ENCODE measurements at places on chromosomes 2 and 18.

- H3K36me3 ChIP-seq, result no peaks in the 10 kb centered on the region
- H3K4me3 ChIP-seq, result no peak overlapping the region
Observed at GRCh38 chr2:105114551-105114950, 76.7 kb downstream of the MRPS9 start.

- H3K36me3 ChIP-seq, result no peaks in the 10 kb centered on the region
- peak; percentile 85 for DNase-seq
- H3K27ac ChIP-seq, result no peak overlapping the region
- peaks cover 5% of the 10 kb centered on the region for H3K4me1 ChIP-seq
- H3K27me3 ChIP-seq, result peaks cover 44% of the 10 kb centered on the region
Observed at GRCh38 chr2:170713543-170714380, 1.4 kb upstream of the SP5 start.

- no peak overlapping the region for H3K27ac ChIP-seq
- DNase-seq, result no peak
- no peak overlapping the region for H3K4me3 ChIP-seq
- no peaks in the 10 kb centered on the region for H3K27me3 ChIP-seq
- no peaks in the 10 kb centered on the region for H3K36me3 ChIP-seq
Observed at GRCh38 chr2:42917425-42917927, 125.1 kb upstream of the HAAO start.

GRCh38 chr2:200305797-200306195, 697 bp upstream of the SPATS2L start:
- no peaks in the 10 kb centered on the region for H3K36me3 ChIP-seq
- no peak overlapping the region for H3K27ac ChIP-seq
- DNase-seq, result peak; percentile 77
- peaks cover 4% of the 10 kb centered on the region for H3K4me1 ChIP-seq
- no peaks in the 10 kb centered on the region for H3K27me3 ChIP-seq
- H3K4me3 ChIP-seq, result peak overlapping the region; percentile 86

- no peaks in the 10 kb centered on the region for H3K4me1 ChIP-seq
- no peak overlapping the region for H3K27ac ChIP-seq
- no peak overlapping the region for H3K4me3 ChIP-seq
- no peak for DNase-seq
Observed at GRCh38 chr2:237295889-237296480, 118.0 kb downstream of the COL6A3 start.

GRCh38 chr2:147512206-147512605, 332.6 kb upstream of the ACVR2A start:
- DNase-seq, result no peak
- H3K4me1 ChIP-seq, result peaks cover 10% of the 10 kb centered on the region
- H3K27me3 ChIP-seq, result no peaks in the 10 kb centered on the region
- peak overlapping the region; percentile 82 for H3K27ac ChIP-seq
- H3K4me3 ChIP-seq, result no peak overlapping the region

GRCh38 chr2:224869601-224870233, 153.6 kb upstream of the CCDC195 start:
- DNase-seq, result no peak
- no peaks in the 10 kb centered on the region for H3K27me3 ChIP-seq
- no peak overlapping the region for H3K27ac ChIP-seq
- no peaks in the 10 kb centered on the region for H3K36me3 ChIP-seq
- H3K4me3 ChIP-seq, result no peak overlapping the region

- no peaks in the 10 kb centered on the region for H3K36me3 ChIP-seq
- H3K4me3 ChIP-seq, result no peak overlapping the region
- DNase-seq, result no peak
- no peaks in the 10 kb centered on the region for H3K4me1 ChIP-seq
Observed at GRCh38 chr2:55425431-55425831, 5.8 kb upstream of the CCDC88A start.

DNA sequence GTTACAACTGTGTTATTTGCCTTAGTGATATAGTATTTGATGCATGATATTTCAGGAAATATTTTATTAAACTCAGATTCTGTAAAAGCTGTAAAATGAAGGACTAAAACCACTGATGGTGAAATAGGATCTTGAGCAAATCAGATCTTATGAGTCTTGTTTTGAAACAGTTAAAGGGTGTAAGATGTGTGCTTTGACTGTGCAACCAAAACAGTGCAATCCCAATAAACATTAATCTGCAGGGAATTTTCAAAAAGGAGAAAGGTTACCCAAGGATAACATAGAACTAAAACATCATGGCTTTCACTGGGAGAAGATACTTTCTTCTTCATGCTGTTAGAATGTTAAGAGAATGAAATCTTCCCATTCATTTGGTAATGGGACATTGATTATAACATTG, 378.7 kb downstream of the PARD3B start:
- no peaks in the 10 kb centered on the region for H3K27me3 ChIP-seq
- no peak for DNase-seq
- H3K4me1 ChIP-seq, result no peaks in the 10 kb centered on the region

GRCh38 chr18:37261246-37261840, 304.3 kb downstream of the CELF4 start:
- peaks cover 10% of the 10 kb centered on the region for H3K27me3 ChIP-seq
- H3K4me3 ChIP-seq, result no peak overlapping the region
- H3K4me1 ChIP-seq, result no peaks in the 10 kb centered on the region
- no peak for DNase-seq
- no peaks in the 10 kb centered on the region for H3K36me3 ChIP-seq
- H3K27ac ChIP-seq, result no peak overlapping the region

- H3K36me3 ChIP-seq, result no peaks in the 10 kb centered on the region
- no peak overlapping the region for H3K4me3 ChIP-seq
- H3K27me3 ChIP-seq, result no peaks in the 10 kb centered on the region
Observed at GRCh38 chr2:146597291-146597690, 1247.5 kb upstream of the ACVR2A start.

GRCh38 chr2:58562276-58562675, 321.2 kb upstream of the FANCL start:
- no peaks in the 10 kb centered on the region for H3K36me3 ChIP-seq
- H3K4me3 ChIP-seq, result no peak overlapping the region
- H3K4me1 ChIP-seq, result peaks cover 4% of the 10 kb centered on the region
- no peak overlapping the region for H3K27ac ChIP-seq

- no peak for DNase-seq
- H3K4me1 ChIP-seq, result no peaks in the 10 kb centered on the region
- H3K36me3 ChIP-seq, result no peaks in the 10 kb centered on the region
Observed at GRCh38 chr2:237507512-237507911, 20.5 kb downstream of the MLPH start.

DNA sequence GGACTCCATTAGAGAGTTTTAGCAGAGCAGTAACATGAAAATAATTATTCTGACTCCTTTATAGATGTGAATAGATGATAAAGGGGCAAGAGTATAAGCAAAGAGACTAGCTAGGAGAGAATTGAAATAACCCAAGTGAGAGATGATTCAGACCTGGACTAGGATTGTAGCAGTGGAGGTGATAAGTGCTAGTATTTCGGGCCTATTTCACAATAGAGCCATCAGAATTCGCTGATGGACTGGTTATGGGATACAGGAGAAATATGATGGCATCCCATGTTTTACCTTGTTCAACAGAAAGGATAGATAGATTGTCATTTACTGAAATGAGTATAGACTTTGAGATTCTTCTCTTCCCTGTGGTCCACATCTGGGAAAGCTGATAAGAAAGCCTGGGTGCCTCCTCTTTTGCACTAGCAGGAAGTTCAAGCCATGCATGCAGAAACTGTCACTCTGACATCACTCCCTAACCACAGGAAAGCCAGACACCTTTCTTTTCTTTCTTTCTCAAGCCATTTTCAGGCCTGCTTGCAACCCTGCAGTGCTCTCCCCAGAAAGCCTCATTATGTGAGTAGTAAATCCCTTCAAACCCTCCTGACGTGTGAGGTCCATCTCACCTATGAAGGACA, 25.3 kb downstream of the DYNAP start:
- peak; percentile 52 for DNase-seq
- H3K4me3 ChIP-seq, result no peak overlapping the region
- H3K4me1 ChIP-seq, result no peaks in the 10 kb centered on the region
- H3K27me3 ChIP-seq, result no peaks in the 10 kb centered on the region

GRCh38 chr18:11324510-11324909, 175.1 kb upstream of the PIEZO2 start:
- H3K27me3 ChIP-seq, result no peaks in the 10 kb centered on the region
- H3K36me3 ChIP-seq, result no peaks in the 10 kb centered on the region
- peaks cover 12% of the 10 kb centered on the region for H3K4me1 ChIP-seq
- no peak for DNase-seq

GRCh38 chr18:24397131-24397693, 412 bp downstream of the OSBPL1A start:
- no peak for DNase-seq
- H3K36me3 ChIP-seq, result no peaks in the 10 kb centered on the region
- H3K4me3 ChIP-seq, result peak overlapping the region; percentile 90
- no peaks in the 10 kb centered on the region for H3K27me3 ChIP-seq
- H3K27ac ChIP-seq, result peak overlapping the region; percentile 98

DNA sequence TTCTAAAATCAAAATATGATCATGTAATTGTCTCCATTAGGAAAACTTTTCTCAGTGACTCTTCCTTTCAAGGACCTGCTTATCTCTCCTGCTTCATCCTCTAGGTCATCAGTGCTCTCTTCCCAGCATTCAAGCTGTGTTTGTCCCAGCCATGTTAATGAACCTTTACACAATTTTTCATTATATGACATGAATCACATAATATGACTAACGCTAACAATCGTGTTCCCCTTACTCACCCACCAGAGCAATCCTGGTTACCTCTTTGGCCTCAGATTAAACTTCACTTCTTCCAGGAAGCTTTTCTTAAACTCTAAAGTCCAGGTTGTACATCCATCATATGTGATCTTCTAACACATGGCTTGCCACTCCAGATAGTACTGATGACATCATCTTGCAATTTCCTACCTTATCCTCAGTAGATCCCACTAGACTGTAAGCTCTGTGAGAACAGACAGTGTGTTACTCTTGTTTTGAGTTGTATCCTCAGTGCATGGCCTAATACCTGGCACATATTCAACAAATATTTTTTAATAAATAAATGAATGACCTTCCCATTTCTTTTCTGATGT, 882.9 kb upstream of the ZEB2 start:
- no peaks in the 10 kb centered on the region for H3K36me3 ChIP-seq
- no peaks in the 10 kb centered on the region for H3K4me1 ChIP-seq
- no peaks in the 10 kb centered on the region for H3K27me3 ChIP-seq
- no peak overlapping the region for H3K4me3 ChIP-seq
- DNase-seq, result no peak

DNA sequence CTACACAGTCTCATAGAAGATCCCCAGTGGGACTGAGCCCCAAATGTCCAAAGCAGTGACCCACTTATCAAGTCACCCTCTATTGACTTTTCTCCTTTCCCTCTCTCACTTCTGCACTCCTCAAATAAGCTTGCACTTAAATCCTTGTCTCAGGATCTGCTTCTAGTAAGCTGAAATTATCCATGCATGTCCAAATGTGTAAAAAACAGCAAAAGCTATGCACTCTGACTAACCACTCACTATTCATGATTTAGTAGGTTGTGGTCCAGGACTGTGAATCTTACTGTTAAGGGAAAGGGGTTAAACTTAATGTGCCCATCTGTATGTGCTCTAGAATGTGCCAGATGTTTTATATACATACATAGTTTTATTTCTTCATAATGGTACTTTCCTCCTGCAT, 115.4 kb downstream of the SCG2 start:
- no peaks in the 10 kb centered on the region for H3K36me3 ChIP-seq
- H3K4me1 ChIP-seq, result no peaks in the 10 kb centered on the region
- no peak overlapping the region for H3K27ac ChIP-seq
- DNase-seq, result no peak
- no peaks in the 10 kb centered on the region for H3K27me3 ChIP-seq

GRCh38 chr2:163466331-163467250, 269.2 kb downstream of the FIGN start:
- H3K36me3 ChIP-seq, result no peaks in the 10 kb centered on the region
- H3K27me3 ChIP-seq, result no peaks in the 10 kb centered on the region
- no peak for DNase-seq
- H3K27ac ChIP-seq, result no peak overlapping the region
- no peak overlapping the region for H3K4me3 ChIP-seq
- peaks cover 6% of the 10 kb centered on the region for H3K4me1 ChIP-seq

- peak; percentile 85 for DNase-seq
- H3K27ac ChIP-seq, result no peak overlapping the region
- H3K27me3 ChIP-seq, result no peaks in the 10 kb centered on the region
Observed at GRCh38 chr2:16722677-16723076, 57.0 kb upstream of the CYRIA start.

DNA sequence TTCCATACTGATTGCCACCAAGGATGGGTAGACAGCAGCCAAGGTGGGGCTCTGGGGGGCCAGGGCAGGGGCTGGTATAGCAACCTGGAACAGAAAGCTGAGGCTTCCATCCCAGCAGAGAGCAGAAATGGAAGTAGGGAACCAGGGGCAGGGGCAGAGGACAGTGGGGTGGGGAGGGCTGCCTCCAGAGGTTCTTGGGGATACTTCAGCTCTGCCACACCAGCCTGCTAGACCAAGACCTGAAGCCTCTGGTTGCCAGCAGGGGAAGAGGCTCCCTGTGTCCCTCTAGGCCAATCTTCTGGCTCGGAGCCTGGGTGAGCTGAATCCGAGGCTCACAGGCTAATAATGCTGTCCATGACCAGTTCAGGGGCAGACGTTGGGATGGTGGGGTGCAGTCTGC, 329.0 kb downstream of the DYSF start:
- no peaks in the 10 kb centered on the region for H3K36me3 ChIP-seq
- no peaks in the 10 kb centered on the region for H3K4me1 ChIP-seq
- no peaks in the 10 kb centered on the region for H3K27me3 ChIP-seq
- no peak overlapping the region for H3K4me3 ChIP-seq

- no peak for DNase-seq
- H3K36me3 ChIP-seq, result no peaks in the 10 kb centered on the region
- no peak overlapping the region for H3K4me3 ChIP-seq
- no peaks in the 10 kb centered on the region for H3K4me1 ChIP-seq
Observed at GRCh38 chr2:12816379-12817306, 99.9 kb downstream of the TRIB2 start.

GRCh38 chr18:79558933-79559416, 120.6 kb upstream of the CTDP1 start:
- H3K27me3 ChIP-seq, result no peaks in the 10 kb centered on the region
- no peaks in the 10 kb centered on the region for H3K4me1 ChIP-seq
- peak; percentile 21 for DNase-seq
- no peak overlapping the region for H3K4me3 ChIP-seq

- no peaks in the 10 kb centered on the region for H3K4me1 ChIP-seq
- no peaks in the 10 kb centered on the region for H3K27me3 ChIP-seq
- no peaks in the 10 kb centered on the region for H3K36me3 ChIP-seq
- DNase-seq, result peak; percentile 36
- no peak overlapping the region for H3K4me3 ChIP-seq
Observed at GRCh38 chr2:240965296-240965904, 33.0 kb upstream of the SNED1 start.

DNA sequence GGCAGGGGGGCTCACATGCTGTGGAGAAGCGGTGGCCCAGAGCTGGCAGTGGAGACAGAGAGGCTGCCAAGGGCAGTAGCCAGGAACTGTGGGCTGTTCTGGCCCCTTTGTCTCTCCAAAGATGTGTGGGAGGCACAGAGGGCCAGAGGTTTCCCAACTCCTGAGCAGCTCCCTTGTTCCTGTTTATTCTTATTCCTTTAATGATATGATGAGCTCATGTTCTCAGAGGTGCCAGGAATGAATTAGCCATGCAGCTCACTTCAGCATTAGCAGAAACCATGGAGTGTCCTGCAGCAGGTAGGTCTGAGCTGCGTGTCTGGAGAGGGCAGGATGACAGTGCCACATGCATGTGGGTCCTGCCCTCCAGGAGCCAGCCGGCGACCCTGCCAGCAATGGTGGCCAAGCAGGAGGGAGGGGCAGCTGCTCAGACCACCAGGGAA, 77.9 kb upstream of the FZD7 start:
- DNase-seq, result no peak
- H3K27me3 ChIP-seq, result no peaks in the 10 kb centered on the region
- no peak overlapping the region for H3K27ac ChIP-seq
- H3K36me3 ChIP-seq, result no peaks in the 10 kb centered on the region
- no peak overlapping the region for H3K4me3 ChIP-seq
- H3K4me1 ChIP-seq, result peaks cover 4% of the 10 kb centered on the region

GRCh38 chr2:221629468-221629867, 57.4 kb upstream of the EPHA4 start:
- no peaks in the 10 kb centered on the region for H3K27me3 ChIP-seq
- H3K4me3 ChIP-seq, result no peak overlapping the region
- no peaks in the 10 kb centered on the region for H3K4me1 ChIP-seq
- no peak overlapping the region for H3K27ac ChIP-seq
